ENCODE measurements at places on chromosomes 7 and 10.

DNA sequence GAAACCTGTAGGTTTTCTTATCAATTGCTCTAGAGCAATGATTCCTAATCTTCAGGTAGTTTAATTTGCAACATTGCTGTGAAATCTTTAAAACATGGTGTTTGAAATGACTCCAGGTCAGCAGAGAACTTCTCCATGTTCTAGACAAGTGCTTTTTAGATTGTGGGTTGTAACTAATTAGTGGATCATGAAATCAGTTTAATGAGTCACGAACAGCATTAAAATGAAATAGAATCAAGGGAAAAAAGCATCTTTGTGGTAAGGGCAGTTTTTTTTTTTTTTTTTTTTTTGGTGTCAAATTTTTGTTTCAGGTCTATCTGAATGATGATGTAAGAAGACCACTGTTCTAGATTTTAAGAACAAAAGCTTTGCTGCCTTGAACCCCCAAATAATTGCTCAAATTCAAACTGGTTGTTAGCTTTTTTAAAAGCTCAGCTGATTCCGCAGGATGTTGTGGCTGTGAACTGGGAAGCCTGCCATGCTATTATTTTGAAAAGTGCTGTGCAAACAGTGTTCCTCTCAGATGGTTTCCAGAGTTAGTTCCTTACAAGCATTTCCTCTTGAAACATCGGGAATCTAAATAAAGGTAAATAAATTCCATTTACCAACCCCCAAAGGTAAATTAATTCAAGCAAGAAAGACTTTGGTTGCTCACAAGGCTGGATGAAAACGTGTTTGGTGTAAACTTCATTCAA, 13.1 kb upstream of the PDK4 start:
- no peak for DNase-seq

GRCh38 chr7:46871516-46871915, 710.4 kb downstream of the TNS3 start:
- DNase-seq, result no peak

GRCh38 chr10:67549390-67549789, 146.6 kb downstream of the CTNNA3 start:
- no peak for DNase-seq

- no peak for DNase-seq
These were observed 36.5 kb downstream of the ITPRID1 start for GRCh38 chr7:31550432-31550831.

GRCh38 chr7:105352018-105352612, 36.6 kb downstream of the SRPK2 start:
- peak; percentile 24 for DNase-seq

DNA sequence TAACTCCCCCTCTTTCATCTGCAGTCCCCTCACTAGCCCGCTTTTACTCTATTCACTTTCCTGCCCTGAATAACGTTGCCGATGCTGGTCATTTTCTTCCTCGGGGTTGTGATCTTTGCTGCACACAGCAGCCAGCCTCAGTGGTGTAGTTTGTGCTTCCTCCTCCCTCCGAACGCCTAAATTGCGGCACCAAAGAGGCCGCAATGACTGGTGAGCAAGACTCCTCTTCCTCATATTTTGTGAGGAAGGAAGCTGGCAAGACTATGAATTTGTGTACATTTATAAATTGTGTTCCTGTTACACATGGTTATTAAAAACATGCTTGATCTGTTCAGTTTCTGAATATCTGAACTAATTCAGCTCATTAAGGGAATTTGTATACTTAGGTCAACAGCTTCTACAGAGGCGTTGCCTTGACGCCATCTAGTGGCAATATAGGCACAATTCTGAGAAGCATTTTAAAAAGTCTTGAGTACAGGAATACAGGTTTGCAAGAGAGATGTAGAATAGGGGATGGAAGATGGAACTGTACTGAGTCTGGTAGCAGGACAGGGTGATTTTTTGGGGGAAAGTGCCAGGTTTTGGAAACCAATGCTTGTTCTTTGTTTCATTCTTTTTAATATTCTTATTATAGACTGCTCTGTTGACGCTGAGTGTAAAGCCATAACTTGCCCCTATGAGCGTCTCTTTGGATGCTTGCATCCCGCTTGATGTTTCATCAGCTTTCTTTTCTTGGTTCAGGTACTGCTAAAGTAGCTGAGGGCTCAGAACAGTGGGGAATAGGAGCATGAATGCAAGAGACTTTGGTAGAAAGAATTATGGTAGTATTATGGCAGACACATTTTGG, 4.1 kb upstream of the TAS2R5 start:
- DNase-seq, result no peak

GRCh38 chr7:66145400-66146104, 30.9 kb downstream of the CRCP start:
- DNase-seq, result no peak

- no peak for DNase-seq
These were observed 121.9 kb downstream of the NRG3 start for GRCh38 chr10:81996927-81997326.

GRCh38 chr10:12962556-12962955, 39.0 kb downstream of the CCDC3 start:
- DNase-seq, result no peak

GRCh38 chr7:14931511-14932215, 29.1 kb upstream of the DGKB start:
- DNase-seq, result no peak

DNA sequence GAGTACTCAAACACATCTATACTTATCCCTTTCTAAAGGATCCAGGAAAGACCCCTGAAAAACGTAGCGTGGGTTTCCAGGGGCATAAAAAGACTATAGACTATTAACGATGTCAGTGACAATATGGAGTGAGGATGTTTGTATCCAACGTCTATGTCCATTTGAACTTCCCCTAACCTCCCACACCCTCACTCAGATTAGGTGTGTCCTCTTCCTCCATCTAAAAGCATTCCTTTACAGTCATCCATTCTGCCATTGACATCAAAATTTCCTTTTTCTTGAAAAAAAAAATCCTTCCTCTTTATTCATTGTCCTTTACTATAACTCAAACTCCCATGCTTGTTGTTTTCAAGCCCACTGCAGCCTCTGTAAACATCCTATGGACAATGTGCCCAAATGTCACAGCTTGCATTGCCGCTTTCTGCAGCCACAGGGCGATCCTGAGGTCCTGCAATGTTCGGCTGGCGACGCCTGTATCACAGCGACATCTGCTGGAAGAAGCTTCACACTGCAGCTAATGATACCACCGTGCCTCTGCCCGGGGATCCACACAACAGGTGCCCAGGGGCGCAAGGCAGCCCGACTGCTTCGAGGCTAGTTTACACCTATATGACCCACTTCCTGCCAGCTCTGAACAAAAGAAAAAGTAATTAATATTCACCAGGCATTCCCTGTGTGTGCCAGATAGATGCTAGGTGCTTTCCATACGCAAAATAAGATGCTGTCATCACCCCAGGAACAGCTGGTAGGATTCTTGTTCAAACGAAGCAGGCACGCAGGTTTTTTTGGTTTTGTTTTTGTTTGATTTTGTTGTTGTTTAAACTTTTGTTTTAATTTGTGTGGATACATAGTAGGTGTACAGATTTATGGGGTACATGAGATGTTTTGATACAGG, 267.9 kb upstream of the GHITM start:
- DNase-seq, result peak; percentile 29

DNA sequence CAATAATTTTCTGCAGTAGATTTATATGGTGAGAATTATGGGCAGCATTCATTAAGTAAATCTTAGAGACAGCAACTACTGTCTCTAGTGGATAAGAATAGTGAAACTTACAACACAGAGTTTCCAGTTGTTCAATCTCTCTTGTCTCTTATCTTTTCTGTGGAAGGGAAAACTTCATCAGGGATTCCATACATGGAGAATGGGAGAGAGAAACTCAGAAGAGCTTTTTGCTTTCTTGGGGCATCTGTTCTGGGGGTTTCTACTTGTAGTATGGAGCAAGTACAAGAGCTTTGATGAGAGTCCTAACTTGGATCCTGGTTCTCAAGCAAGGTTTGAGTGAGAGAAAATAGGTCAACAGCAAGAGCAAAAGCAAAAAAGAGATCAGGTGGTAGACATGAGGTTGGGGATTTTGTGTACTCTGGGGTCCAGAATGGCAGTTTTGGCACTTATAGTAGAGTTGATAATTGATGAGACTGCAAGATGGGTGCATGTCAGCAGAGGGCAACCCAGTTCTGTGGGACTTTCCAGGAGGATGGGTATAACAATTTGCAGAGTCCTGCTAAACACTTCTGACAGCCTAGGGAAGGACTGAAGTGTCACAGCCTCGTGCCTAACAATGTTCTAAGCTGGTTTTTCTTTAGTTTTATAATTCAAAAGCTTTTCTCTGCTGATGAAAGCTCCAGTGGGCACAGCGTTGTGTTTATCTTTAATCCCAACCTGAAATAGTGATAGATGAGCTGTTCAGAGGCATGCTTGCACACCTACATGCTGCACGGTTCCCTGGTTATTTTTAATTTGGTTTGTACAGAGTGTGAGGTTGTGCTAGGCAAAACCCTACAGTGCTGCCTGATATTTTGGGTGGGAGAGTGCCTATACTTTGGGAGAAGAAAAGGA, 32.0 kb upstream of the STRIP2 start:
- no peak for DNase-seq

- DNase-seq, result no peak
These were observed 113.6 kb downstream of the ADCY1 start for GRCh38 chr7:45687721-45688120.

GRCh38 chr7:92563345-92563744, 26.8 kb downstream of the FAM133B start:
- DNase-seq, result no peak

- DNase-seq, result no peak
These were observed 10.8 kb upstream of the HOXA2 start for GRCh38 chr7:27112955-27113949.

GRCh38 chr10:52488606-52489485, 174.8 kb downstream of the DKK1 start:
- DNase-seq, result no peak

DNA sequence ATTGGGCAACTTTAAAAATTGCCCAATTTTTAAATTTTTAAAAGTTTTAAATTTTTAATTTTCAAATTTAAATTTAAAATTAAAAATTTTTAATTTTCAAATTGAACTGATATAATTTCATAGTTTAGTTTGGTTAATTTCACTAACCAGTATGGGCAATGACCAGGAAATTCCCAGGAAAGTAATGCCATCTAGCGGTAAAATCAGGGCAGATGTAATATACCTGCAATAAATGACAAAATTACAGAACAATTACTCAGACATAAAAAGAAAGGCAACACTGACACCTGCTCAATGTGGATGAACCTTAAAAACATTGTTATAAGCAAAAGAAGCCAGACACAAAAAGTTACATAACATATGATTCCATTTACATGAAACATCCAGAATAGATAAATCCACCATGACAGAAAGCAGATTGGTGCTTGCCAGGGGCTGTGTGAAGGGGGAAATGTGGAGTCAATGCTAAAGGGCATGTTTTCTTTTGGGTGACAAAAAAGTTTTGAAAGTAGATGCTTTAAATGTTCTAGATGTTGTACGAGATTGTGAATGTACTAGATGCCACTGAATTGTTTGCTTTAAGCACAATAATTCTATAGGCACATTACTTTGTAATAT, 28.6 kb upstream of the SLC16A12 start:
- DNase-seq, result no peak

GRCh38 chr10:48932831-48933664, 6.6 kb downstream of the LRRC18 start:
- DNase-seq, result no peak

DNA sequence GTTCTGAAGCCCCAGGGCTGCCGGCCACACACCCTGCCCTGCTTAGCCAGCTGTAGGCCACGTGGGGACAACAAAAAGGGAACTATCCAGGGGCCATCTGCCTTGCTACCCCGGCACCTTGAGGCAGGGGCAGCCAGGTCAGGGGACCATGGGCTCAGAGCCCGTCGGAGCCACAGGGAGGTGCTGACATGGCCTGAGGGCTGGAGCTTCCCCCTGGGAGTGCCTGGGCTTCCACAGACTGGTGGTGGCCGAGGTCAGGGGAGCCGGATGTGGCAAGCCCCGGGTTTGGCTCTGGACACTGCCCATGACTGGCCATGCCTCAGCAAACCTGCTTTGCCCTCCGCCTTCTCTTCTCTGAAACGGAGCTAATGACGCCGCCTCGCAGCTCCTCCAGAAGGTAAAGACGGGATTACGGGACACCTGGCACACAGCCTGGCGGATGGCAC, 178.5 kb downstream of the EBF3 start:
- no peak for DNase-seq

DNA sequence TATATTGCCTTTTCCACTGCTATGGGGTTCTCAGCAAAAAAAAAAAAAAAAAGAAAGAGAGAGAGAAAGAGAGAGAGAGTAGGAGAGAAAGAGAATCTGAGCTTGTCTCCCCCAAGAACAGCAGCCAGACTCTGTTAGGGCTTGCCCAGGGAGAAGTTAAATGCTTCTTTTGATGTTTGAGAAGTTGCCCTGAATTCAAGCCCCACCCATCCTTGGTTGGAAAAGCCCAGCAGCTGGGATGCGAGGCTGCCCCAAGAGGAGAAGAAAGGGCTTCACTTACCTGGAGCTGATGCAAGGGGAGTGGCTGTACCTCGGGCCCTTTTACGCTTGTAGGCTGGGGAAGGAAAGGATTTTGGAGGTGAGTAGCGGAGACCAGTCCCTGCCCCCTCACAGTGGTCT, 20.9 kb upstream of the MGMT start:
- DNase-seq, result no peak

- DNase-seq, result no peak
These were observed 292.8 kb downstream of the SFMBT2 start for GRCh38 chr10:7117806-7118674.

DNA sequence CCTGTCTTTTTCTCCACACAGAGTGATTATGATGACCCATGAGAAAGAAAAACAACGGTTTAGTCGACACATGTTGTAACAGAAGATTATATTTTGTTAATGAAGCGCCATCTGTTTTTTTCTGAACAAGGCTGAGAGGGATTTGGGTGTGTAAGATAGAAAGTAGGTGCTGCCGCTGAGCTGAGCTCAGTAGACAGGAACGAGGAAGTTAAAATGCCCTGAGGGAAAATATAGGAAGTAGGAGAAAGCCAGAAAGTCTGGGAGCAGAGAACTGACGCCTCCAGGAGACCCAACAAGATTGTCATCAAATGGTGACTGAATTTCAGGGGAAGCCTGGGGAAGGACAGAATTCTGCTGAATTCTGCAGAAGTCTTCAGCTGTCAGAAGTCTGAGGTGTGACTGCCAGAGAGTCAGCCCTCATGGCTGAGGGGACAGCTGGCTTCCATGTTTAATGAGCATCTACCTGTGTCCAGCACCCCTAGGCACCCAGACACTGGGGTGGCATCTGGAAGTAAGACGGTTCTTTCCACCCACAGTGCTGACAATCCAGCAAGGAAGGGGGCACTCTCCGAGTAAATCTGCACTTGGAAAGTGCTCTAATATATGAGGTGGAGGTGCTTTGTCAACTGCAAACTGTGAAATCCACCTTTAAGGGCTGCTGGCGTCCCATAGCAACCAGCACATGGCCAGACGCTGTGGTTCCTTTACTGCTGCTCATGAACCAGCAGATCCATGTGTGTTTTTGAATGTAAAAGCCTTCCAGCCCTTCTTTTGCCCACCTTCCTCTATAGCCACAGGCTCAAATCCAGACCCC, 12.5 kb upstream of the TSPAN15 start:
- no peak for DNase-seq
